ENCODE measurements at places on chromosomes 13 and 19. TPM values are rescaled to one million over a fixed set of nuclear protein-coding genes. Genes with fewer than 3 reads are reported as not detected.

Gene PGLYRP1
- total RNA-seq, result not detected

Gene FOXO1
- 15.3 TPM for total RNA-seq

Gene DACH1
- total RNA-seq, result not detected

Gene ONECUT3
- total RNA-seq, result not detected

Gene TMEM238
- total RNA-seq, result not detected

Gene MBD3L2
- not detected for total RNA-seq

Gene ZNF560
- not detected for total RNA-seq

Gene GRIK5
- under 0.01 TPM for total RNA-seq

Gene BCAM
- 5.5 TPM for total RNA-seq

Gene KASH5
- total RNA-seq, result not detected

Gene TMPRSS9
- total RNA-seq, result not detected

Gene CCDC159
- total RNA-seq, result 9.6 TPM

Gene ZNF561
- 37.1 TPM for total RNA-seq

Gene ZNF444
- total RNA-seq, result 15.7 TPM

Gene BRSK1
- total RNA-seq, result 0.93 TPM

Gene NUDT19
- 21.4 TPM for total RNA-seq

Gene CEACAM7
- total RNA-seq, result not detected

Gene PSG1
- not detected for total RNA-seq

Gene NDUFA3
- 8.8 TPM for total RNA-seq

Gene SPACA4
- total RNA-seq, result not detected

Gene BICRA
- total RNA-seq, result 11.7 TPM
